NCI-H187 (cell line): ENCODE measurements at places on chromosomes 12 and 14.

DNA sequence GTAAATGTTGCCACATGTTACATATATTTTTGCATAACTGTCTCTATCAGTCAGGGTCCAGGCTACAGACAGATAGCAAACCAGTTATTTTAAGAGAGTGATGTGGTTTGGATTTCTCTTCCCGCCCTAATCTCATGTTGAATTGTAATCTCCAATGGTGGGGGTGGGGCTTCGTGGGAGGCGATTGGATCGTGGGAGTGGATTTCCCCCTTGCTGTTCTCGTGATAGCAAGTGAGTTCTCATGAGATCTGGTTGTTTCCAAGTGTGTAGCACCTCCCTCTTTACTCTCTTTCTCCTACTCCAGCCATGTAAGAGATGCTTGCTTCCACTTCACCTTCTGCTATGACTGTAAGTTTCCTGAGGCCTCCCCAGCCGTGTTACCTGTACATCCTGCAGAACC, 704.2 kb upstream of the TBX3 start:
- no peak for DNase-seq

DNA sequence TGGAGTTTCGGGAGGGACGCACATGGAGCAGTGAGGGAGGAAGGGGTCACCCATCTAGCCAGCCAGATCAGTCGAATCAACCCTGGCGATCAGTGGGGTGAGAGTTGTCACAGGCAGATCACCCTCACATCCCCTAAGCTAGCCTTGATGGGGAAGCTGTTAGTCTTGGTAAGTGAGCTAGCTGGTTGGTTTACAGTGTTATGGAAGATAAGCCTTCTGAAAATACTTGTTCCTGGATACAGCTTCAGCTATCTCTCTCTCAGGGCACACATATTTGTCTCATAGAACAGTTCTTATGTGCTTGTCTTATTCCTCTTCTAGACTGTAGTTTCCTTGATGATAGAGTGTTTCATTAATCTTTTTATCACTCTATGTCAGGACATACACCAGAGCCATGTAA, 26.2 kb upstream of the MANSC4 start:
- DNase-seq: no peak

- no peak for DNase-seq
These were observed 23.2 kb downstream of the PCNX4 start for GRCh38 chr14:60114881-60115280.

DNA sequence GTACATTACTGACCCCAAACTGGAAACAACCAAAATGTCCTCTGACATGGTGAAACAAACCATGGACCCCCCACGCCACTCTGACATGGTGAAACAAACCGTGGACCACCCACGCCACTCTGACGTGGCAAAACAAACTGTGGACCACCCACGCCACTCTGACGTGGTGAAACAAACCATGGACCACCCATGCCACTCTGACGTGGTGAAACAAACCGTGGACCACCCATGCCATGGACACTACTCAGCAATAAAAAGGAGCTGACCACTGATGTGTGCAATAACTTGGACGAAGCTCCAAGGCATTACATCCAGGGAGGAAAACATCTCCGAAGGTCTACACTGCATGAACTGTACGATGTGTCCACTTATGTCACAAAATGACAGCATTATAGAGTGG, 3.1 kb upstream of the GOLGA3 start:
- no peak for DNase-seq

GRCh38 chr14:71319666-71320065, 412.4 kb downstream of the PCNX1 start:
- no peak for DNase-seq

GRCh38 chr12:1527789-1528188, 66.6 kb downstream of the FBXL14 start:
- no peak for DNase-seq

- DNase-seq: no peak
These were observed 10.6 kb downstream of the EML1 start for GRCh38 chr14:99803803-99804202.

DNA sequence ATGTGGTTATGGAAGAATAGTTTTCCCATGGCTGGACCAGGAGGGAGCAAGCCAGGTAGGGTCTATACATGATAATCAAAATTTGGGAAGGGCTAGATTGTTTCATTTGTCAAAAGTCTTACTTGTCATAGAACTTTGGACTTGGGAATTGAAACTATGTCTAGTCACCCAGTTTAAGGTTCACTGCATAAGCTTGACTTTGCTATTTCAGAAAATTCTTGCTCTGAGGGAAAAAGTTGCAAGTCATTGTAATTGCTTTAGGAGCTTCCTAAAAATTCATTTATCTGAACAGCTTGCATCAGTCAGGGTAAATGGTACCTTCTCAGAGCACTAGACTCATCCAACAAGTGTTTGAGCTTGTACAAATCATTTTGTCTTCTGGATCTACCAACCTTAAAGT, 1194.7 kb downstream of the GALC start:
- no peak for DNase-seq
